Activated naive CD4-positive, alpha-beta T cell treated with anti-CD3 and anti-CD28 coated beads, Interleukin-2, amount 50 U/mL, for 16 hours (primary cell): ENCODE measurements at places on chromosomes 1 and 21.

GRCh38 chr1:29653886-29654450, 417.6 kb downstream of the PTPRU start:
- DNase-seq = no peak

DNA sequence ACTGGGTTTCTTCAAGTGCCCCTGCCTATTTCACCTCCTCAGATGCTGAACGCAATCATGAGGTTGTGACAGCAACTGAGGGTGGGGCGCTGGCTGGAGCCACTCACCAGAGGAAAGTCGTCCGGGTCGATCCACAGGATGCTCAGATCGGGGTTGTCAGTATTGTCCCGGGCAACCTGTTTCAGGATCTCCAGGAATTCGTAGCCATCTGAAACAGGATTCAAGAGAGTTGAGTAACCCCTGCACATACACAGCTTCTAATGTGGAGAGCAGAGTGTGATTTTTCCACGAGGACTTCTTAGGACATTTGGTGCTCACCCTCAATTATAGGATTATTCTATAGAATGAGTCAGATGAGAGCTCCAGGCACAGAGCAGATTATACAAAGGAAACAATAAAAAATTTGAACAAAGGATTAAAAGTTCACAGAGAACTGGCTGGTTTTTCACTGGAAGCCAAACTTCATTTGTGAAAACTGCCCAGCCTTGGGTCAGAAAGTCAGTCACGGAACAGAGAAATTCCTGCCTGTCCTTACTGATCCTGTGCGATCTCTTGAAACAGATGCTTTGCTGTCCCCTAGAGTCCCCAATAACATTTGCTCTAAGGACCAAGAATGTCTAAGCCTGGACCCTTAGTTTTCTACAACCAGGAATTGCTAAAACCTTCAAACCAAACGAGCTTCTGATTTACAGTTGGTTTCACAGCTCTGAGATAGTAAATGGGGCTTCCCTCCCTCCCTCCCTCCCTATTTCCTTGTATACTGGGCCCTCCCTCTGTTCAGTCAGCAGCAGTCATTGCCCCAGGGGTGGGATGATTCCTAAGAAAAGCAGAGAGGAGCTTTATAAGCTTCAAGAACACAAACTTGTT, 63.2 kb downstream of the CASQ2 start:
- no peak for DNase-seq

- DNase-seq = no peak
Measured at GRCh38 chr1:197374428-197374827, 106.4 kb downstream of the CRB1 start.

DNA sequence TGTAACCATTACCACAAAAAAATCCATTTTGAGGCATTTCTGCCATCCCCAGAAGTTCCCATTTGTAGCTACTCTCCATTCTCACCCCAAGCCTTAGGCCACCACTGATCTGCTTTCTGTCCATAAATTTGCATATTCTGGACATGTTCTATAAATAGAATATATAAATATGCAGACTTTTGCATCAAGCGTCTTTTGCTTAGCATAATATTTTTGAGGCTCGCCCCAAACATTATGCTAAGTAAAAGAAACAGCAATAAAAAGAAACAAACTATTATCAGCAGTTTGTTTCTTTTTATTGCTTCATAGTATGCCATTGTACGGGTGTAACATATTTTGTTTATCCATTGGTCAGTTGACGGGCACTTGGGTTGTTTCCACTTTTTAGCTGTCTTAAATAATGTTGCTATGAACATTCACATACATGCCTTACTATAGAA, 7.9 kb downstream of the TFAP2E start:
- no peak for DNase-seq

GRCh38 chr21:14844001-14844400, 220.8 kb downstream of the NRIP1 start:
- no peak for DNase-seq
